ENCODE measurements at places on chromosomes 4 and X.

- DNase-seq, result no peak
These were observed 232.5 kb upstream of the GPRIN3 start for GRCh38 chr4:89539797-89540711.

DNA sequence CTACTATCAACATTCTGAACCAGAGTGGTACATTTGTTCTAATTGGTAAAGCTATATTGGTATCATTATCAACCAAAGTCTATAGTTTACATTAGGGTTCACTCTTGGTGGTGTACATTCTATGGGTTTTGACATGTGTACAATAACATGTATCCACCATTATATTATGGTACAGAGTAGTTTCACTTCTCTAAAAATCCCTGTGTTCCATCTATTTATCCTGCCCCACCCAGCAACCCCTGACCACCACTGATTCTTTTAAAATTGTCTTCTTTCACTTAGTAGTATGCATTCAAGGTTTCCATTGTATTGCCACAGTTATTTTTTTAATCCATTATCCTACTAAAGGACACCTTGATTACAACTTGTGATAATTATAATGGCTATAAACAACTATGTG, 15.3 kb upstream of the TMPRSS11D start:
- DNase-seq, result no peak

- DNase-seq, result no peak
These were observed 393.9 kb downstream of the MID1IP1 start for GRCh38 chrX:39195156-39195555.

- DNase-seq, result no peak
These were observed 503.9 kb downstream of the PDHA2 start for GRCh38 chr4:96343836-96344235.

DNA sequence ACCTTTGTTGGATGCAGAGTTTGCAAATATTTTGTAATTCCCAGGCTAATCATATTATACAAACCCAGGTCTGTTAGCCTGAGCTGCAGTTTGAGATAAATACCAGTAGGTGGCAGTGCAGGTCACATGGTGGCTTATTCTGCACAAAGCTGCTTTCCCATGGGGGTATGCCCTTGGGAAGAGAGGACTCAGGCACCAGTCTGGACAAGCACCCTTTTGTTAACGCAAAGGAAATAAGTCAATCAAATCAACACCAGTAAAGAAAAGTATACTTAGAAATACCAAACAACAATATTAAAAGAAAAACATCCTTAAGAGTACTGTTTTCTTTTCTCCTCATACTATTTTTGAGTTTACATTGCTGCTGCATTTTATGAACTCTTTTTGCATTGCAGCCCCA, 389.0 kb upstream of the ZFP42 start:
- DNase-seq, result peak; percentile 8

All from activated CD4-positive, alpha-beta T cell treated with anti-CD3 and anti-CD28 coated beads, Interleukin-2, amount 10 ng/mL, durations not matched to agents 7 days and 5 days (primary cell).